ENCODE measurements at places on chromosomes 4 and X.

- DNase-seq, result no peak
These were observed 156.2 kb upstream of the PPP1R2C start for GRCh38 chrX:42934020-42934726.

DNA sequence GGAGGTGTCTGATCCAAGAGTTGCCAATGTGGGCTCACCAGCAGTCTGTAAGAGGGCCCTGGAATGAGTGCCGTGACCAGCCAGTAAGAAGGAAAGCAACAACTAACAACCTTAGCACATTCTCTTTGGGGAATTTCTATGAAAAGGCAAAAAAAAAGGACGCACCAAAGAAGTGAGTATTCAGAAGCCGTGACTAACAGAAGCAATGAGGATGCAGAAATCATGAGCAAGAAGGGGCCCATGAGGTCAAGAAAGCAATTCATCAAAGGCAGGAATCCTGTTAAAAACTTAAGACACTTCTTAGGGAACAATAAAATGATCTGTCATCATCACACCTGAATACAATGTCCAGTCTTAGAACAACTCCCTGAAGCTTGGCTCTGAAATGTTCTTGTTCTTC lies 260.5 kb downstream of the RAPGEF2 start:
- DNase-seq, result peak; percentile 83

DNA sequence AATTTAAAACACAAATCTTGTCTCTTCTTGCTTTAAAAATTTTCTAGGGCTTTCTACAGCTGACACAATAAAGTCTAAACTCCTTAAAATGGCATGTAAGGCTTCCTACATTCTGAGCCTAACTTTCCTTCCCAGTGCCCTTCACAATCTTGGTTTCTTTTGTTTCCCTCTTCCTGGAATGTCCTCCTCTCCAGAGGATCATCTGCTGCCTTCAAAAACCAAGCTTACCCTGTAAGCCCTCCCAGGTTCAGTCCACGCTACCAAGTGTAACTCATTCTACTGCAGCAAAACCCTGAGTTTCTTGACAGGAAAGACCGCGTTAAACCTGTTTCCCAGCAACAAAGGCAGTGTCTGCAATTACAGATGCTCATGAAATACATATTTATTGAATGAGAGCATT lies 91.3 kb downstream of the SHISA3 start:
- no peak for DNase-seq

GRCh38 chr4:20592663-20593062 lies 107.6 kb upstream of the PACRGL start:
- DNase-seq, result peak; percentile 56

DNA sequence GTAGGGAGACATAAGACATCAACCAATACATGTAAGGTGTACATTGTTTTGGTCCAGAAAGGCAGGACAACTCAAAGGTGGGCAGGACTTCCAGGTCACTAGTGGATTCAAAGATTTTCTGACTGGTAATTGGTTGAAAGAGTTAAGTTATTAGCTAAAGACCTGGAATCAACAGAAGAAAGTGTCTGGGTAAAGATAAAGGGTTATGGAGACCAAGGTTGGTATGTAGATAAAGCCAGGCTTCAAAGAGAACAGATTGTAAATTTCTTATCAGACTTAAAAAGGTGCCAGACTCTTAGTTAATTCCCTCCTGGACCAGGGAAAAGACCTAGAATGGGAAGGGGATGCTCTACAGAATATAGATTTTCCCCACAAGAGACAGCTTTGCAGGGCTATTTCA lies 28.3 kb upstream of the GAB1 start:
- no peak for DNase-seq

DNA sequence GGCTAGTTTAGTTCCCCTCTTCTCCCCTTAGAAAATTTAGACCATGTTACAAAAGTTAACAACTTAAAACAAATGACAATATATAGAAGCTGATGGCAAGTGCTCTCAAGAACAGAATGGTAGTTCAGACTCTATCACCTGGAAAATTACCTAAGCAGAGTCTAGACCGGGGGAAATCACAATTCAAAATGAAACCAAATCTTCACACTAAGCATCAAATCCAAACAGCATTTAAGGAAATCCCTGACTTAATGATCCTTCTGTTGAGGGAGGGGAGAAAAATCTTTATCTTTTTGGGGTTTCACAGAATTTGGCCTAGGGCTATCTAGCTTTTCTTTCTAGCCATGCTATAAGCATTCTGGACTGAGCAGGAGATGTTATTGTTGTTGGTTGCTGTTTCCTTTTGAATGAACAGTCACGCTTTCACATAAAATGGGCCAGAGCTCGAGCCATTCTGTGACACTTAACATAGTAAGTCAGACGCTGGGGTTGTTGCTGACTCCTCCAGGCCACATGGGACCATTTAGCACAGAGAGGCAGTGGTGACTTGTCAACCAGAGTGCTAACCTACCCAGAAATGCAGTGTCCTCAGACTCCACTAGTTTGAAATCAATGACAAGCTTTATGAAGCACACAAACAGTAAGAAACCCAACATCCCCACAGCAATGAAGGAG lies 16.0 kb upstream of the LSM6 start:
- DNase-seq, result no peak

GRCh38 chr4:158930639-158930972 lies 161.8 kb downstream of the FNIP2 start:
- DNase-seq, result no peak

GRCh38 chr4:60934566-60935295 lies 265.4 kb upstream of the ADGRL3 start:
- peak; percentile 7 for DNase-seq

DNA sequence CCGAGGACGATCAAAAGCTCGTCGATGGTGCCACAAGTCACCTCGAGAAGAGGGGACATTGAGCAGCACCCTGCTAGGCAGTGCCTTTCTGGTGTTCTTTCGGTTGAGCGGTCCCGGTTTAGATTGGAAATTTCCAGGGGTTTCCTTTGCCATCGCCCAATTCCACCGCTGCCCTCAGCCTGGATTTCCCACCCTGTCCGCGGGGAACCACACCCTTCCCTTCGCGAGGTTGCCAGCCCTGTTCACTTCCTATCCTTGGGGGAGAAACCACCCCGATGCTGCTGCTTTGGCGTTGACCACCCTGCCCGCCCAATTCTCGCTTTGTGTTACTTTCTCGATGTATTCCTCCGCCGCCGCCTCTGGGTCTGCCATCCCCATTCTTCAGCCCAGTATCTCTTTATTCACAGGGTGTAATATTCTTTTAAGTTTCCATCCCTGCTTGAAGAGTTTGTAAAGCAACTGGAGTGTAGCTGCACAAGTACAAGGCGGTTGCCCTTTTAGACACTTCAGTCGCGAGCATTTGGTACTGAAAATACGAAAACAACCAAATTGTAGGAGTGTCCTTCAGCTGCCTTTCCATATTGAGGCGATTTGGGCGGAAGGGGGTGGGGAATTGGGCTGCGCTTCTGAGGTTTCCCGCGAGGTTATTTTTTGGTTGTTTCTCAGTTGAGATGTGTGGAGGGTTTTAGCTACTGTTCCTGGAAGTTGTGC lies 1.1 kb downstream of the OGT start:
- peak; percentile 56 for DNase-seq

GRCh38 chr4:156941940-156942548 lies 29.6 kb downstream of the PDGFC start:
- peak; percentile 97 for DNase-seq

DNA sequence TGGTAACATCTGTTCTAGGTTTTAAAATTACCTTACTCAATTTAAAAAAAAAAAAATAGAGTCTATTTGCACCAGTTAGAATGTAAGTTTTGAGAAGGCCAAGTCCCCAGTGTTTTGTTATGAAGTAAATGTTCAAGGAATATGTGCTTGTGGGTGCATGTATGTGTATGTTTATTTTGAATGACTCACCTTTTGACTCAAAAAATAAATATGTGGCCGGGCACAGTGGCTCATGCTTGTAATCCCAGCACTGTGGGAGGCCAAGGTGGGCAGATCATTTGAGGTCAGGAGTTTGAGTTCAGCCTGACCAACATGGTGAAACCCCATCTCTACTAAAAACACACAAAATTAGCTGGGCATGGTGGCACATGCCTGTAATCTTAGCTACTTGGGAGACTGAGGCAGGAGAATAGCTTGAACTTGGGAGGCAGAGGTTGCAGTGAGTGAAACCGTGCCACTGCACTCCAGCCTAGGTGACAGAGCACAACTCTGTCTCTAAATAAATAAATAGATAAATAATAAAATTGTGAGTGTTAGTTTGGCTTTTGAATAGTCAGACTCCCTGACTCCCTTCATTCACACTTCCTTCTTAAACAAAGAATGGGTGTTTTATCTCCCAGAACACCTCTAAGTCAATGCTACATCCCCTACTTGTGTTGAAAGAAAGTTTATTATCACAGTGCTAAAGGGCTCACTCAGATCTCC lies 511.3 kb upstream of the PCDH7 start:
- DNase-seq, result peak; percentile 48

DNA sequence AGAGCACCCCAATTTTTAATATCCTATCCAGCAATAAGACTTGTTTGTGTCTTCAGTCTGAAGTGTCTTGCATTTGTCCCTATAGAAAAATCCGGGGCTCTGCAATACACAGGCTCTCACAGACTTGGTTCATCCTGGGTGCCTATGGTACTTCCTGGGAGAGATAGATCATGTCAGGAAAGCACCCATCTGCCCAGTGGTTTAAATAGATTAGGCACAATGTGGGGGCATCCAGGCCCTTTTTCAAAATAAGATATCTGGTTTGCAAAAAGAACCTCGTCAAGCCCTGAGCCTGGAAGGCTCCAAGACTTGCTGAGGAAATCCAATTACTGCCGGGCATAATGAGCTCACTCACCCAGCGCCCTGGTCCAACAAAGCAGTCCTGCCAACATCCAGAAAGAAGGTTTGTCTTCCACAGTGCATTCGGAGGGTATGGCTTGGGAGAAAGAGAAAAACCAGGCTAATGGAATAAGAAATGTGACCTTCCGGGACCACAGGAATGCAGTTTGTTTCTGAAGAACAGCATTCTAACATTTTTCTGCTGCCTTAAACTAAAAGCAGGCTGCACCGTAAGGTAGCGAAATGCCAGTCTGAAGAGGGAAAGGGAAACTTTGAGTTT lies 11.6 kb downstream of the JAKMIP1 start:
- DNase-seq, result no peak

DNA sequence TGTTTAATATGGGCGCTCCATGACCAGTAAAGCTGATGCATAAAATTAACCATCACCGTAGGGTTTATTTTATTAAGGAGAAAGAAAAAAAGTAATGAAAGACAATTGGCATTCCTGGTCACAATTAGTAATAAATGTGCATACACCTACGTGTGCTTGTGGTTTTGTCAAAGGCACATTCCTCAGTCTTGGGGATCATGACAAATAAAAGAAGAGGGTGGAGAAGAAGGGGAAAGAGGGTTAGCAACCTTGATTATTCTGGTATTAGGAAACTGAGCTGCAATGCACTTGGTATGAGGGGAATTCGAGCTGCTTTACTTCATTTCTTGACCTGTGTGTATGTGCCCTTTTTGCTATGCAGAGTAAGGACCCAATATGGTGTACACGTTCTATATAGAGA lies 1798.3 kb upstream of the PCDH7 start:
- peak; percentile 77 for DNase-seq

DNA sequence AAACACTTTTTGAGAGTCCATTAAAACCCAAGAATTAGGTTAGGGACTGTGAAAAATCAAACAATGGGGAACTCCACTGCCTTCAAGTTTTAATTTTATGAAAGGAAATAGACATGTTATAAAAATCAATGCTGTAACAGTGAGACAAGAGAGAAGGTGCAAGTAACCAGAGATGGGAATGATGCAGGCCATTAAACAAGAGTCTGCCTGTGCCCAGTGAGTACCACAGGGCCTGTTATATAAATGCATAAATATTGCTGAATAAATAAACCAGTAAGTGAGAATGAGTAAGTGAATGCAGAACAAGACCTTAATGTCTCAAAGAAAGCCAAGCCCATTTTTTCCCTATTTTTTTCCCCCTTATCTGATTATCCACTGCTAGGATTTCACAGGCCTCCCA lies 53.3 kb upstream of the BMP2K start:
- no peak for DNase-seq

- no peak for DNase-seq
These were observed 6.5 kb downstream of the TMEM150C start for GRCh38 chr4:82555276-82555675.

GRCh38 chr4:46258431-46258830 lies 131.5 kb downstream of the GABRA2 start:
- DNase-seq, result no peak

GRCh38 chrX:85836868-85837267 lies 210.5 kb downstream of the CHM start:
- peak; percentile 44 for DNase-seq

- DNase-seq, result peak; percentile 83
These were observed 104.7 kb upstream of the NOCT start for GRCh38 chr4:138910914-138911336.

DNA sequence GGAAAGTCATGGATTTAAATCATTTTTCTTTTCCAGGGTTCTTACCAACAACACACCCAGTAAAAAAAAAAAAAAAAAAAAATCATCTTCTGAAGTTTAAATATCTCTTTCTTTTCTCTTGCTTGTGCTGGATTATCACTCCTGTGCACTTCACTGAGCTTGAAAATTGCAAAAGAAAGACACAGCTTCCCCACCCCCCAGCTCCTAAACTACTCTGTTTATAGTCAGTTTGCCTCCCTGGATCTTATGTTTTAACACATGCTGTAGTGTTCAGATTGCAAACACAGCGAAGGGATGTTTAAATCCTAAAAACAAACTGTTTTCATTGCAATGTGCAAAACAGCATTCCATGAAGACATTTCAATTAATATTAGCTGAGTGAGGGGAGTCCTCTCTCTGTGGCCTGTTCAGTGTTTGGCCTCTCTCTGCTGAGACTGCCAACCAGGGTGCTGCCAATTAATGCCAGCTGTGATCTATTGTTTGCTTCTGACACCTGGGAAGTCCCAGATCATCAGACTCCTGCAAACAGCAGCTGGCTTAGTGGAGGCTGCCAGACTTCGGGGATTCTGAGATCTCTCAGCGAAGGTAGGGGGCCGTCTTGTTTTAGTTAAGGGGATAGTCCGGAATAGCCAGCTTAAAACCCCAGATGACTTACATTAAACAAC lies 171.1 kb upstream of the PITX2 start:
- DNase-seq, result peak; percentile 15

DNA sequence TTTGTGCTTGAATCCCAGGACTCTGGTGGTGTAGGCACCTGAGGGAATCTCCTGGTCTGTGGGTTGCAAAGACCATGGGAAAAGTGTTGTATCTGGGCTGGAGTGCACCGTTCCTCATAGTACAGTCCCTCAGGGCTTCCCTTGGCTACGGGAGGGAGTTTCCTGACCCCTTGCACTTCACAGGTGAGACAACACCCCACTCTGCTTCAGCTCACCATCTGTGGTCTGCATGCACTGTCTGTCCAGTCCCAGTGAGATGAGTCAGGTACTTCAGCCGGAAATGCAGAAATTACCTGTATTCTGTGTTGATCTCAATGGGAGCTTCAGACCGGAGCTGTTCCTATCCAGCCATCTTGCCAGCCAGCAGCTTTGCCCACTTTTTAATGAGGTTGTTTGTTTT lies 353.0 kb upstream of the IRS4 start:
- no peak for DNase-seq
